ENCODE measurements at places on chromosomes 2 and 18.

GRCh38 chr2:197324801-197325200 is 14.2 kb upstream of the ANKRD44 start:
- DNase-seq: no peak

- DNase-seq: no peak
These were observed 40.4 kb downstream of the VWA3B start for GRCh38 chr2:98127229-98127989.

DNA sequence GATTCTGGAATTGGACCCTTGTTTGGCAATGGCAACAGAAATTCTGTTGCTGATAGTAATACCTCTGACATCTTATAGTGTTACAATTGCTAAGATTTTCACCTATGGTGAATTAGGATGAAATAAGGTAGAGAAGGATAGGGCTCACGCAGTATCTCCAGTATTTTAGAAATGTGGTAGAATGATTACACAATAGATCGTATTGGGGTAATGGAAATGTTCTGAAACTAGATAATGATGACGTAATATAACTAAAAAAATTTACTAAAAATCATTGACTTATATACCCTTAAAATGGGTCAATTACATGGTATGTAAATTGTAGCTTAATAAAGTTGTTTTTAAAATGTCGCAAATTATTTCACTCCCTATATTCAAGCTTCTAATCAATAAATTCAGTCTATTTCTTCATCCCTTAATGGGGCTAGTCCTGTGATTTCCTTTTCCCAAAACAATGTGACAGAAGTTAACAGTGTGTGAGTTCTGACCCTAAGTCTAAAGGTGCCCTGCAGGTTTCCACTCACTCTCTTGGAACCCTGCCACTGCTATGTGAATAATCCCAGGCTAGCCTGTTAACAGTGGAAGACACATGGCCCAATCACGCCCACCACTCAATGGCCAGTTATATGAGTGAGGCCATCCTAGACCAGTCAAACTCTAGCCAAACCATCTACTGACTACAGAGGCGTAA is 31.2 kb downstream of the USP37 start:
- DNase-seq: no peak

DNA sequence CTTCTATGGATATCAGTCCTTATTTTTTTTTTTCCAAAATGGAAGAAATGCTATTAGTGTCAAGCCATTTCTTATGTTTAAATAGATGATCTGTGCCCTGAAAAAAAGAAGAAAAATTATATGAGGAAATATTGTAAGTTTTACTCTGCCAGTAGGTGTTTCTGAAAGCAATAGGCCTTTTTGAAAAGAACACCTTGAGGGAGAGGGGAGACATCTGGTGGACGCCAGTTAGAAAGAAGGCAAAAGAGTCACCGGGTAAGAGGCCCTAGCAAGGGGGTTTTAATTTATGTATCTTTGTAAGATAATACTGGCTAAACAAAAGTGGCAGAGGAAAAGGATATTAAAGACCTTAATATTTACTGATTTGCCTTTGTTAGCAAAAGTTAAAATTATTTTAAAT is 56.1 kb downstream of the DYNAP start:
- no peak for DNase-seq

- DNase-seq: no peak
These were observed 271.9 kb downstream of the CCDC85A start for GRCh38 chr2:56455642-56456041.

DNA sequence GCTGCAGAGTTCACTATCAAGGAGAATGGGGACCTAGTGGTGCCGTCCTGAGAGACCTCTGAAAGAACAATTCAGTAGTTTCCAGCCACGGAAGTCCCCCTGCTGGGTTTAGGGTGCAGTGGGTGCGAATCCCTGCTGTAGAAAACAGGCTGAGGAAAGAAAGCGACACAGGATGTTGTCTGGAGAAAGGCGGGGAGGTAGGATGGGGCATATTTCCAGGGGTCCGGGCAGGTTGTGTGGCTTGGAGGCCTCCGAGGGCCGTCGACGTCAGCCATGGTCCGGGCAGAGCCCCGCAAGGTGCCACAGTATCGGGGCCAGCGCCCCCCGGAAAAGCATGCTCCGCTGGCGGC is 807 bp upstream of the CREB1 start:
- no peak for DNase-seq

DNA sequence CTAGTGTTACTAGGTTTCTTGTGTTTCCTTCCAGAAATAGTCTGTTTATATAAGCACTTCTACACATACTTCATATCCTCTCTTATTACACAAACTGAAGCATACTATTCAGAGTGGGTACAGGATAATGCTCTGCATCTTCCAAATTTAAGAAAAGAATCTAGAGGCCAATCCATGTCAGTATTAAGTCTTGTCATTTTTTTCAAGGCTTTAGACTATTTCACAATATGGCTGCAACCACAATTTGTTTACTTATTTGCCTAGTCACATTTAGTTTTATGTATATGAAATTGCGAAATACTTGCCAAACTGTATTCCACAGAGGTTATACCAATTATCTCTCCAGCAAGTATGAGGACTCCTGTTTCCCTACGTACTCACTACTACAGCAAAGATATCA is 27.9 kb downstream of the IWS1 start:
- DNase-seq: no peak

DNA sequence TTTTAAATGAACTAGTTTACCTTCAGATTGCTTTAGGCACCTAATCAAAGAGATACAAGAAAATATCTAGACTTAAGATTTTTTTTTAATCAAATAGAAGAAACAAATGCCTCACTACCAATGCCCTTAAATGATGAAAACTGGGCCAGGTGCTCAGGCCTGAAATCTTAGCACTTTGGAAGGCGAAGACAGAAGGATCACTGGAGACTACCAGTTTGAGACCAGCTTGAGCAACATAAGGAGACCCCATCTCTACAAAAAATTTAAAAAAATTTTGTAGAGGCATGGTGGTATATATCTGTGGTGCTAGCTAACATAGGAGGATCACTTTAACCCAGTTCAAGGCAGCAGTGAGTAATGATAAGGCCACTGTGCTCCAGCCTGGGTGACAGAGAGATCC is 675.1 kb downstream of the NRXN1 start:
- DNase-seq: no peak

DNA sequence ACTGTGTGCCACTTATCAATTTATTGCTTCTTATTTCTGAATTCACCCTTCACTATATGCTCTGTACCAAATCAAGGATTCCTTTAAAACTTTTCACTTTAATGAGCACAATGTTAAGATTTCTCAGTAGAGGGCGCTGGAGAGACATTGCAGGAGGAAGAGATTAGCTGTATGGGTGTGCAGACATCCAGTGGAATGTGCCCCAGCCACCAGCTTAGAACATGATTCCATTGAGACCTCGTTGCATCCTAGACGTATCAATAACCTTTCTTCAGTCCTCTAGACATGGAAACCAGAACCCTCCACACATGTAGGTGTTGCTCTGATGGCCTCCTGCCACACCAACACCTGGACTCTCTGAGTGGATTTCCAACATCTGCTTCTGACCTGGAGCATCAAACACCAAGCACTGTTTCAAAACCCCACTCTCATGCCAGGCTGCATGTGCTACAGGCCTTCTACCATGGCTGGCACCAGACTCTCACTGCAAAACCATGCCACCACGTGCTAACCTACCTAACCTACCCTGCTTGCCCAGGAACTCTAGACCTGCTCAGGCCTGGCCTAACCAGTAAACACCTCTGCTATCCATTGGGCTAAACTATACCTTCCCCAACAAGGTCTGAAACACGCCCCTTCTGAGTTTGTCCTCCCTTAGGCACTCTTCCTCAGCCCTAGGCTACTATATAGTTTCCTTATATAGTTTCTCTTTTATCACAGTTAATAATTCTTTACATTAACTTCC is 633.2 kb upstream of the PKDCC start:
- no peak for DNase-seq

DNA sequence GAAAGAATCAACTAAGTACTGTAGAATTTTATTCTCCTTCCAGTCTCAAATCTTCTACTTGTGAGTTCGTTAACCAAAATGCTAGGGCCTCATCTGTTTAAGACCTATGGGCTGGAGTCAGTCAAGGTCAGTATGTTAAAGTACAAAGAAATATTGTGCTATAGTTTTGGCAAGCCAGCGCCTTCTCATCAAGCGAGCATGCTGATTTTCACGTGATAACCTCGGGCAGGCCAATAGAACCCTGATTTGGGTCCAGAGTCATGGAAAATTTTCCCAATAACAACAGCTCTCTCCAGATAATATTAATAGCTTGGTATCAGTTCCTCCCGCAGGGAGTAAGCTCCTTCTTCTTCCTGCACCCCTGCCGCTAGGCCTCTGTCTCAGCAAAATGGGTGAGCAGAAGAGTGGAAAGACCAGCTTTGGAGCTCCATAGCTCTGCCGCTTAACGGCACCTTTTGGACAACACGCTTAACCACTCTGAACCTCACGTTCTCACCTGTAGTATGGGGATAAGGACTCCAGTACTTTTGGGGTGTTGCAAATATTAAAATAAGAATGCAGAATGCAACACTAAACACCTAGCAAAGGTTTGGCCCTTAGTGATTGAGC is 11.7 kb downstream of the CABLES1 start:
- no peak for DNase-seq

- DNase-seq: peak; percentile 42
These were observed at the start of gene DOCK10 for GRCh38 chr2:225041851-225042799. Gene DOCK10 (minus strand): TSS chr2:225042468. CDS start chr2:225042374, 94 bp downstream.

DNA sequence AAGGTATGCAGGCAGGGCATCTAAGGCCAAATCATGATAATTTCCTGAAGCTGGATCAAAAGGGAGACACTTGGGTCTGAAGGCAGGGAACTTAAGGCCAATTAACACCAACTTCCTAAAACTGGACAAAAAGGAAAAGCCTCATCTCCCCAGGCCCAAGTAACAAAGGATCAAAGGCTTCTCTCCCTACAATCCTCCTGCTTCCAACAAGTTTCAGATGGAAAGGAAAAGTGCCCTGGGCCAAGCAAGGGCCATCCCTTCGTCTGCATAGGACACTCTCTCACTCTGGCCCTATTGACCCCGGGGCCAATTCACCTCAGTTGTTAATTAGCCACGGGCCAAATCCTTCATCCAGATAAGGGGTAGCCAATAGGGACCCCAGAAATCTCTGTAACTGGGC is 1335.8 kb upstream of the CDH2 start:
- DNase-seq: no peak

DNA sequence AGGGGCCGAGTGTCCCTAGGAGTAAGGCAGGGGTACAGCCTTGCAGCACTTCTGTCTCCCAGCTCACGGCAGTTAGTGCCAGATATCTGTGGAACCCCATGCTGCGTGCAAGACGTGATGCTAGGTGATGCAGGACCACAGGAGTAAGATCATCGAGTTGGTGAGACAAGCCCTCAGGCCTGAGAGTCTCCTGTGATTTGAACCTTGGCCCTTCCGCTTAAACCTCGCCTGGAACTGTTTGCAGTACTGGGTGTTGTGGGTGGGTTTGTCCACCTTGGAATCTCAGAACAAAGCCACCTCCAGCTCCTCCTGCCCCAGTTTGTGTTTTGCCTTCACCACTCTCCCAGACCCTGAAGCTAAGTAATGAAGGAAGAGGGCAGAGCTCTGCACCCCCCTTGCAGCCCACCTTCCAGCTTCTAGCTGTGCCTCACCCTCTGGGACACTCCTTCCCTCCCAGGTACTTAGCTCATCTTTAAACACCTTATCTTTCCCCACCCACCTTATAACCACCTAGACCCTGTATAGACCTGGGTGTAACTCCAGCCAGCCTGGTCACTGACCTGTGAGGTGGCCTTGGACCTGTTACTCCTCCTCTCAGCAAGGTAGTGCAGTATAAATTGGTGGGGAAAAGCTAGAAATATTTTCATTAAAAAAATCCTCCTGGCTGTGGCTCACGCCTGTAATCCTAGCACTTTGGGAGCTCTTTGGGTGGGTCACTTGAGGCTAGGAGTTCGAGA is 6.6 kb downstream of the CNNM4 start:
- no peak for DNase-seq

DNA sequence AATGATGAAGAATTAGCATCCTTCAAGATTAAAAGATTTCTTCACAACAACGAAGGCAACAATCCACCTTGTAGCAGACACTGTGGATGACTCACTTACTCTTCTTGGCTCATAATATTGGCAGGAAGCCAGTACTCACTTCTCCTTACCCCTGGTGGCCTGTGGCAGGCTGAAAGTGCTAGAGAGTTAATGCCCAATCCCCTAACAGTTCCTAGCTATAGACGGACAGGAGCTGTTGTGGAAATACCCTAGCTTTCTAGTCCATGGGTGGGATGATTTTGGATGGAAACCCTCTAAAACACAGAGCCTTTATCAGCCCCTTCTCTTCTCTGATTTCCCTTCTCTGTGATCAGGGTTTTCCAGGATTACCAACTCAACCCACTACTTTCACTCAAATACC is 128.6 kb upstream of the NYAP2 start:
- no peak for DNase-seq

GRCh38 chr2:58131191-58132011 is 84.8 kb downstream of the VRK2 start:
- no peak for DNase-seq

GRCh38 chr18:2303517-2304238 is 267.6 kb downstream of the METTL4 start:
- DNase-seq: no peak

- DNase-seq: no peak
These were observed 555.9 kb upstream of the VRK2 start for GRCh38 chr2:57490741-57491140.

- DNase-seq: no peak
These were observed 515 bp upstream of the PLEKHB2 start for GRCh38 chr2:131104487-131105155.

GRCh38 chr18:53864770-53865169 is 359.7 kb downstream of the MBD2 start:
- no peak for DNase-seq

DNA sequence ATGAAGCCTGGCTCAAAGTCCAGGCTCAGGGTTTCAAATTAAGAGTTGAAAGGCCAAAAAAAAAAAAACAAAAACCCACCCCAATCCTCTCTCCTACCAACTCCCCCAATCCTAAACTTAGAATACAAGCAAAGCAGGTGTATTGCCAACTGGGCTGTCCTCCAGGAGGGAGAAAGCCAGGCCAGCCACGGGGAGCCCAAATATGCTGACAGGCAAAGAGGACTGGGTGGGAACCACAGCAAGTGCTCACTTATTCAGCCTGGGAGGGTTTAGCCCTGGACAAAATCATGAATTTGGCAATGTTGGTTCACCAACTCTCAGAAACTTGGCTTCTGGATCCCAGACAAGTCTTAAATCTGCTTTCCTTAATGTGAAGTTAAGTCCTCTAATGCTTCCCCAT is 36.5 kb downstream of the GKN2 start:
- no peak for DNase-seq

GRCh38 chr2:176383836-176384442 is 114.7 kb downstream of the MTX2 start:
- no peak for DNase-seq

- no peak for DNase-seq
These were observed 337.2 kb upstream of the SLC39A10 start for GRCh38 chr2:195319548-195320412.

- no peak for DNase-seq
These were observed 369.6 kb downstream of the RIT2 start for GRCh38 chr18:42745931-42746330.

DNA sequence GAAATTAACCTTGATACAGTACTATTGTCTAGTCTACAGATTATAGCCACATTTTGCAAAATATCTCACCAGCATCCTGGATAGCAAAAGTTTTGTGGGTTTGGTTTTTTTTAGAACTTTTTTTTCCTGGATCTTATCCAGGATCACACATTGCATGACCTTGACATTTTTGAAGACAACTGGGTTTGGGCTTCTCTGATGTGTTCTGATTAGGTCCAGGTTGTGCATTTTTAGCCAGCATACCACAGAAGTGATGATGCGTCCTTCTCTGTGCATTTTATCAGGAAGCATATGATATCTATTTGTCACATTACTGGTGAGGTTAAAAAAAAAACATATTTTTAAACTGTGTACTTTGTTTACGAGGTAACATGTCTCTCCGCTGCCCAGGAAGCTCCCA is 221.0 kb upstream of the OSR1 start:
- no peak for DNase-seq
